Globus pallidus (tissue), 1 donor: ENCODE measurements at places on chromosomes 7 and 10.

GRCh38 chr7:40843338-40843985 lies 708.7 kb downstream of the SUGCT start:
- no peak for DNase-seq

DNA sequence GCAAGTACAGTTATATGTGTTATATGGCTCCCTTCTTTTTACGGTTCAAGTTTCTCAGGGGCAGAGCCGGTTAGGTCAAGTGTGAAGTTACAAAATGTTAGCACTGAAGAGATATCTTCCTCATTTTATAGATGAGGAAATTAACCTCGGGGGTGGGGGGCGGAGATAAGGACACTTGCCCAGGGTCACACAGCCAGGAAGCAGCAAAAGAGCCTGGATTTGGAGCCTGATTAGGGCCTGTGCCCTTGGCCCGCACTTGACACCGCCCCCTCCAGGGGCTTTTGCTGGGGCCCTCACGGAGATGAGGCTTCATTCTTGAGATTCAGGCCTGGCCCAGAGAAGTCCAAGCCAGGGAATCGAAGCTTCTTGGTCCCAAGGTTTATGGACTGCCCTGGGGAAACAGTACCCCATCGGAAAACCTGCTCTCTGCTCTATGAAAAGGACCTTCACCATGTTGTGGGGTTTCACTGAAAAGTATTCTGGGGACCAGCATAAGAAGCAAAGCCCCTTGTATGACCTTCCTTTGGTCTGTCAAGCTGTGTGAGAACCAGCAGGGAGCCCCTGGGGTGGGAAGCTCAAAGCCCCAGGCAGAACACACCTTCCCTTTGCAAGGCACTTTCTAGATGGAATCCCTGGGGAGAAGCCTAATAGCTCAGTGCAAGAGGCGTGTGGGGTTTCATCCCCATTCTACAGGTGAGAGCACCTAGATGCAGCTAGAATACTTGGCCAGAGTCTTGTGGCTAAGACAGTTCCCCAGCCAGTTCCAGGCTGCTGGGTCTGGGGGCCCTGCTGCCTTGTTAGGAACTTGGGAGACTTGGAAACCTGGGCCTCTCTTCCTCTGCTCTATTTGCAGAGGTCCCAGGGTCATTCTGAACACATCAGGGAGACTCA lies 21.9 kb downstream of the UNC5B start:
- DNase-seq = no peak

DNA sequence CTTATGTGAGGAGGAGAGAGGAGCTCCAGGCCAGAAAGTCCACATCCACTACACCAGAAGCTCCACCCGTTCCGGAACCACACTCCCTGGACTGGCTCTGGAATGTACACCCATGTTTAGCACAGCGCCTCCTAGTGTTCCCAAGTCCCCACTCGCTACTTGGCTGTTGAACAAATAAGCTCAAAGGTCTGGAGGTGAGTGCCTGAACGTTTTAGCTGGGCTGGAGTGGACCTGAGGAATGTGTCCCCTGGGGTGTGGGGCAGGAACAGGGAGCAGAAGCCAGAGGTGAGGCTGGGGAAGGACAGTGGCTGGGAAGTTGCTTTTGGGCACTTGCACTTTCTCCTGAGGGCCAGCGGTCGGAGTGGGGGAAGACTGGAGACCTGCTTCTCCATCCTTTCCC lies 164.1 kb upstream of the CDCA7L start:
- peak; percentile 90 for DNase-seq

DNA sequence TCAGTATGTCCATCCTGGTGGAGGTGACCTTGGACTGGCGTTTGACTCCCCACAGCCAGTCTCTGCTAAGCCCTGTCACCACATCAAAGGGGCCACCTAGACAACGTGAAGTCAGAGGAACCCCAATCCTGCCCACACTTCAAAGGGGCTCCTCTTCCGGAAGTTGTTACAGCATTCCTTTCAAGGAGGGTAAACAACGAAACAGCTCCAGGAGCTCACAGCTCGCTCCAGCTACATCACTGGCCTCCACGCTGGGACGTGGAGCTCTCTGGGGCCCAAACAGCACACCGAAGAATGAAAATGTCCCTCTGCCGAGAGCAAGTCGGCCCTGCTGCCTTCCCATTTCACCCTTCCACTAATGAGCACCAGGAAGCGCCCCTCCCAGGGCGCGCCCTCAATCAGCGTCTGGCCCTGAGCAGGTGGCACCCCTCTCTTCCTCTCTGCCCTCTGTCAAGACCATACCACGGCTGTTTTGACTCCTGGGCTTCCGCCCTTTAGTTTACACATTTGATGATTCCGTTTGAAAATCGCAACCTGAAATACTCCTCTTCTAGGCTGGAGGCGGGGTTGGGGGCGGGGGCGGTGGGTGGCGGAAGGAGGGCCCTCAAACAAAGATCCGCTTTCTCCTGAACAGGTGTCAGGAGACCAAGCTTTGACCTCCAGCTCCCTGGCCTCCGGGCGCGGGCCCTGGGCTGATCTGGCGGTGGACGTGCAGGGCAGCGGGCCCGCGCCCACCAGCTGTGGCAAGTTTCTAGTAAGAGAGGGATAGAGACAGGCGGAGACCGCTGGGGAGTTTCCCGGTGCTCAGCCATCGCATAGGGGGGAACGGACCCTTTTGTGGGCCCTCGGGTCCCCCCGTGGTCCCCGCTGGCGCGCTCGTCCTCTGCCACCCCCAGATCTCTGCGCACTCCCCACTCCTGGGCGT lies 53.1 kb upstream of the KDM7A start:
- DNase-seq = no peak

GRCh38 chr10:97017474-97017903 lies 168.3 kb downstream of the SLIT1 start:
- DNase-seq = no peak

- DNase-seq = no peak
These were observed 362.4 kb upstream of the ZNF32 start for GRCh38 chr10:44010873-44011602.

DNA sequence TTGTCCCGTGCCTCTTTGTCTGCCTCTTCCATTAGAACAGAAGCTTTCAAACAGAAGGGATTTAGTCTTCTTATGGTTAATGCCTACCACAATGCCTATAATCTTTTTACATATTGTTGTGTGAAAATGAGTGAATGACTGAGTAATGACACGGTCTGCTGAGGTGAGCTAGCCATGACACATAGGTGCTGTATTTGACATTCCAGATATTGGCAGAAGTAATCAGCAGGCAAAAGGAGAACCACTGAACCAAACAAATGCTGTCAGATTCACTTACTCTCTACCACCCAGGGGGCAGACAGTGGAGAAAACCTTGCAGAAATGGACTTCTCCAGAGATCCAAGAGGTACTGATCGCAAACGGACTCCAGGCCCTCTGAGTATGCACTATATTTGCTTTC lies 377.2 kb upstream of the VWC2 start:
- no peak for DNase-seq

- no peak for DNase-seq
These were observed 24.5 kb downstream of the RPA3 start for GRCh38 chr7:7693881-7694280.

DNA sequence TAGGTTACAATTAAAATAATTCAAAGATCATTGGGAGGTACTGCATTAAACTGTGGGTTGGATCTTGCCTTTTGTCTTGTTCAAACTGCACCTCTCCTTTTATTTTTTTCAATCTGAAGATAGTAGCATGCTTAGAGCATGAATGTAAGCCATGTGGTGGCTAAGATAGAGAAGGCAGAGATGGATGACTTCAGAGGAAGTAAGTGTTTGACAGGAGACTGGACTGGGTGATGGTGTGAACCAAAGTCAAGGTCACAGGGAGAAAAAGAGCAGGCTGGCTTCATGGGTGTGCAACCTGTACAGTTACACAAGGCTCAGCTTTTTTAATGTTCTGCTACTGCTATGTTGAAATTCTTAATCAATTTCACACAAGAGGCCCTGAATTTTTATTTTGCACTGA lies 85.6 kb downstream of the ZEB1 start:
- no peak for DNase-seq

GRCh38 chr10:30803892-30804322 lies 174.4 kb upstream of the LYZL2 start:
- DNase-seq = no peak

DNA sequence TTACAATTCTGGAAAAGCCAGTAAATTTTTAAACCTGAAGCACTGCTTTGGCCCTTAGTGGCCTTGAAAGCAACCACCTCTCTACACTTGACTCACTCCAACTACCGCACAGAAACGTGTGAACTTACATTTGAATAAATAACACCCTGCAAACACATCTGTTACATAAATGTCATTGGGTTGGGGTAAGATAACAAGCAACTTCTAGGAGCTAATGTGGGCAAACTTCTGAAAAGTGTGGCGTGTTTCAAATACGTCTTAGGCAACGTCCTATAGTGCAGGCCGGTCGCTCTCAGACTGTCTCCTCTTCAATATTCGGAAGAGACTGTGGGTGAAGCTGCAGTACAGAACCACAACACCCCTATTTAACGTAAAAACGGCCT lies 474 bp downstream of the ORC5 start:
- no peak for DNase-seq

GRCh38 chr10:90306187-90306586 lies 551.7 kb downstream of the HTR7 start:
- DNase-seq = no peak

DNA sequence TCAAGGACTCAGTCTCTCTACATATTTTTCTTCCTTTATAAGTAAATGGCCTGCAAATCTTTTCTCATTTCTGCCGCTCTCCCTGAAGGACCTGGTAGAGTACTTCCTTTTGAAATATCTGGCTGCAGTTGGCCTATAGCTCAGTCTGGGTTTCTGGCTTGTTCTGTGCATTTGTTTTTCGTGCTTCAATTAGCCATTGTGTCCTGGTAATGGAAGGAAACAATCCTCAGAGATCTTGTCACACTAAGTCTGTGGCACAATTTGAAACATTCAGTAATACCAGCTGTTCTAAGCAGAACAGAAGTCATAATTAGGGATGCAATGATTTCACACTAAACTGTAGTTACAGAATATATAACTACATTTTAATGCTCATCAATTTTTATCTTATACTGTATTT lies 545.0 kb downstream of the NRG3 start:
- peak; percentile 13 for DNase-seq

- no peak for DNase-seq
These were observed 256.0 kb downstream of the TRIL start for GRCh38 chr7:28702171-28702570.

DNA sequence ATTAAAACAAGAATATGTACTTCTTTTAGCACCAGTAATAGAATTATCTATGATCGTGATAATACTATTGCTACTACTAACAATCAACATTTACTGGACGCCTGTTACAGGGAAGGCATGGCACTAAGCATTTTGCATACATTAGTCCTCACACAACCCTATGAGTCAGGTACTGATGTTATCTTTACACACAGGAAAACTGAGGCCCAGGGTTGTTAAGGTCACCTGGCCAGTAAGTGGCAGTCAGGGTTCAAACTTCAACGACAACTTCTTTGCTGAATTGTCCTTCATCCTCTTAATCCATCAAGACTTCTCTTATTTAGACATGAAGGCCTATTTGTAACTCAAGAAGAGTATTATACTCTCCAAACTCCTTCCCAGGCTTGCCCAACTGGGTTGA lies 41.9 kb upstream of the ACSL5 start:
- no peak for DNase-seq

DNA sequence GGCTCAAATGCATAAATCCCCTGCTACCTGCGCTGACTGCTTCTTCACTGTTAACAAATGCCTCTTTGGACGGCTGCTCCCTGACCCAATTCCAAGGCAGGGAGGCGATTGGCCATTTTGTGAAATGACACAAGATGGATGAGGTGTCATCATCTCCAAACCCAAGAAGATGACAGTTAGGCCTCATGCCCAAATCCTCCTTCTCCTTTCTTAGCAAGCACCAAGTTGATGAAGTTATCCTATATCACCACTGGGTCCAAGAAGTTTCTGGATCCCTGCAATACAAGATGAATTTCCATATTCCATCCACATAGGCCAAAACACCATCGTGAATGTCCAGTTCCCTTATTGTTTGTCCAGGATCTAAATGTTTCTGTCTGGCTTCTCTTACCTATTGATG lies 98.5 kb upstream of the RAB11FIP2 start:
- no peak for DNase-seq

GRCh38 chr10:118638680-118639079 lies 43.2 kb upstream of the PRLHR start:
- DNase-seq = peak; percentile 3

DNA sequence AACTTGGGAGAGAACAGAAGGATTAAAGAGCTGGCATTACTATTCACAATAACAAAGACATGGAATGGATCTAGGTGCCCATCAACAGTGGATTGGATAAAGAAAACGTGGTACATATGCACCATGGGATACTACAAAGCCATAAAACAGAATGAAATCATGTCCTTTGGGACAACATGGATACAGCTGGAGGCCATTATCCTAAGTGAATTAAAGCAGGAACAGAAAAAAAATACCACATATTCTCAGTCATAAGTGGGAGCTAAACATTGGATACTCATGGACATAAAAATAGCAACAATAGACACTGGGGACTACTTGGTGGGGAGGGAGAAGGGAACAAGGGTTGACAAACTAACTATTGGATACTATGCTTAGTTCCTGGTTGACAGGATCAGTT lies 133.2 kb upstream of the ITGB1 start:
- no peak for DNase-seq

DNA sequence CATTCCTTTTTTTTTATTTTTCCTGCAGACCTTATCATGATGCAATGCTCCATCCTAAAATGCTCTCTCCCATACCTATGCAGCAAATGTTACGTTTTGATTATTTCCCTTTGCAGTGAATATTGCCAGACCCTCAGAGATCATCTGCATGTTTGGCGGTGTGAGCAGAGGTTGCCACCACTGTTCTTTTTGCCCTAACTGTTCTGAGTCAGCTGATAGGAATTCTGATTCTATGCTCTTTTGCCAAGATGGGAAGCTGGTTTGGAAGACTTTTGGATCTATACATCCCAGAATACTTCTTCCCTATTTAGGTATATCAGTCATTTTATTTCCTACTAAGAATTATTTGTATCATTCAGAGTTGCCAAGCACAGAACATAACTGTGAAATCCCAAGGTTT lies 130.5 kb downstream of the KLF6 start:
- no peak for DNase-seq

- no peak for DNase-seq
These were observed 264.3 kb downstream of the CACNA2D1 start for GRCh38 chr7:82179311-82179710.

DNA sequence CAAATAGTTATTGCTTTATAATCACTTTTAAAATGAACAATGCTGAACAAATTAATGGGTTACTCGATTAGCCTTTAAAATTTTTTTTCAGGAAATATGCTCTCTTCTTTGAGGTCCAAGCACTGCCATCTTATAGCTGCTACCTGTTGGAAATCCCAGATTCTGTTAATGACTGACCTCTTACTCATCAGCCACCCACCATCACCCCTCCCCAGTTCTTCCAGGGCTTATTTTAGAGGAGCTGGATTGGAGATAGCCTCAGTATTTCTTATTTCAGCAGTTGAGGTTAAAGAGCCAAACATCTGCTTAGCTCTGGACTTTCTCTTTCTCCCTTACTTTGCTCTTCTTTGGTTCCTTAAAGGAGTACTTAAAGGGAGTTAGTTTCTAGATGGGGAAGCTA lies 420.0 kb downstream of the EXOC4 start:
- no peak for DNase-seq
